ENCODE measurements at places on chromosomes 7 and 10.

- no peak for DNase-seq
Measured at GRCh38 chr7:50461695-50462094, 11.5 kb upstream of the FIGNL1 start.

GRCh38 chr7:21946222-21946709, 567 bp upstream of the CDCA7L start:
- DNase-seq: no peak

GRCh38 chr7:2051707-2052656, 180.8 kb downstream of the MAD1L1 start:
- DNase-seq: no peak

GRCh38 chr7:134997214-134997885, 11.0 kb downstream of the AGBL3 start:
- no peak for DNase-seq

- no peak for DNase-seq
Measured at GRCh38 chr10:110851020-110851612, 20.6 kb upstream of the PDCD4 start.

- DNase-seq: no peak
Measured at GRCh38 chr7:95993380-95993779, 221.0 kb downstream of the DYNC1I1 start.

DNA sequence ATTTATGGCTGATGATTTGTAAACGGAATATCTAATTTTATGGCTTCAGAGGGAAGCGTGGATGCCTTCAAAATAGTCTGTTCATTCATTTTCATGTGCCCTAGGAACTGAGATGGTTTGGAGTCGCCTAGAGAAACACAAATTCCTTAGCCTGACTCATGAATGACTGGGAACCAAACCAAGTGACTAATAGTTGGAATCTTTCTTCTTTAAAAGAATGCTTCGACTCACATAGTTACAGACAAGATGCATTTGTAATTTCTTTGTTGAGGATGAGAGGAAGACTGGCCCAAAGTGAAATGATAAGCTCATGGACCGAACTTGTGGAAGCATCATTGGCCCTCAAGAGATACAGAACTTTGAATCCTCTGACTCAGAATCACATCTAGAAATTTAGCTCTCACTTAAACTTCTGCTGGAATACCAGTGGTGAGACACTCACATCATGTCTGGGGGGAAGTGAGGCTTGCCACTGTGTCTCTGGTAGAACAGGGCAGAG, 1107.2 kb downstream of the NRG3 start:
- DNase-seq: no peak

GRCh38 chr10:3848005-3848774, 63.2 kb upstream of the KLF6 start:
- DNase-seq: no peak

DNA sequence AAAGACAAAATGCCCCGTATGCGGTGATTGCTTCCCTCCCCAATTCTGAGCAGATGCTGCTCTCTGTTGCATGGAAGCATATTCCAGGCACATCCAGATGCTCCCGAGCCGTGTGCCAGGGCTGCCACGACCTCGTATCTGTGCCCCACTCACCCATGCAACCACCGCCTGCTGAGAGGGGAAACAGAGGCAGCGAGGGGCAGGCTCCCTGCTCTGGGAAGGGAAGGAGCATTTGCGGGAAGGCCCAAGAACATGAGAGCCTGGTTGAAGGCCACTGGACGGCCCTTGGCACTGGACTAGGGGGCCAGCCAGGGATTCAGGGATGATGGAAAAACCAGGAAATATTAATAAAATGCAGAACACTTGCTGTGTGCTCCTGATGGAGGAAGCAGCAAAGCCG, 89.4 kb downstream of the CTBP2 start:
- DNase-seq: no peak

DNA sequence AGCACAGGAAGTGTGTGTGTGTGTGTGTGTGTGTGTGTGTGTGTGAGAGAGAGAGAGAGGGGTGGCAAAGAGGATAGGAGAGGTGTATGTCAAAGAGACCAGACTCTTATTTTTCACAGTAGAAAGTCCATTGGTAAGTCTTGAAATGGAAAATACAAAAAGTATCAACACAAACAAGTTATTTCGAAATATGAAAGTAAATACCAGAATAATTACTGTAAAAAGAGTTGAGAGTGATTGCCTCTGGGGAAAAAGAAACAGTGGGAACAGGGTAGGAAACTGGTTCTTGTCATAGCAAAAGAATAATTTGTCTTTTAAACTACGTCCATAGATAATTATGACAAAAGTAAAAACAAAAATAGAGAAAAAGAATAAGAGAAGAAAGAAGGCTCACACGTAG, 29.0 kb upstream of the EIF5AL1 start:
- DNase-seq: no peak

DNA sequence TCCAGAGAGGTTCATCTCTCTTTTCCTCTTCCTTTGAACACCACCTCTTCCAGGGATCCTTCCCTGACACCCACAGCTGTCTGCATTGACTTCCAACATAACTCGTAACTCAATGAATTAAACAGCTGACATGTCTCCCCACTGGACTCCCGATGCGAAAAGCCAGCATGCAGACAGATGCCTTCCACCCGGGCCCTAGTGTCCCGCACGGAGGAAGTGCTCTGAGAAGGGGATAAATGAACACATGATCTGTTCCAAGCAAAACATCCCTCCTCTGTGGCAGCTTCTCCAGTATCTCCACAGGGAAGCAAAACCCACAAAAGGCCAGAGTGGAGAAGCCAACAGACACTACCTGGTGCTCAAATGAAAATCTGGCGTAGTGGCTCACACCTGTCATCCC, 28.3 kb downstream of the OGDHL start:
- no peak for DNase-seq

DNA sequence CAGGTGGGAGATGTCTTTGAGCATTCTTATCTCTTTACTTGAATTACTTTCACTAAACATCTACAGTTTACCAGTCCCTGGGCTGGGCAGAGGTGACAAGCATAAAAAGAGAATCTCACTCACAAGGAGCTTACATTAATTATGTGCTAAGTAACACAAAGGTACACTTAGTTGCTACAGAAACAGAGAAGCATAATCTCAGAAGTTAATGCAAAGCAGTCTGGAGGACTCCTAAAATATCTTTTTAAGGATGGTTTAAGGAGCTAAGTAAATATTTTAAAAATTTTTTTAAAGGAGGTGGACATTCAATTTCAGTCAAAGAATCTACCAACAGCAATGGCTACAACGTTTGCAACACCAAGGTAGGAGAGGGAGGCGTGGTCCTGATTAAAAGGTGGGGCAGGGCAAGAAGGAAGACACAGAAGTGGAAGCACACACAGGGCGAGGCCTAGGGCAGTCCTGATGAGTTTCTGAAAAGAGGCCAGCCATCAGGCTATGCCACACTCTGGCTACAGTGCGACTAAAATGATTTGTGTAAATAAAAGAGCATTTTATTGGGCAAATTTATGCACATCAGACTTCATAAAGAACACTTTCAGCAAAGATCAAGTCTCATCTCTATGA, 5.3 kb downstream of the LARP4B start:
- DNase-seq: no peak

DNA sequence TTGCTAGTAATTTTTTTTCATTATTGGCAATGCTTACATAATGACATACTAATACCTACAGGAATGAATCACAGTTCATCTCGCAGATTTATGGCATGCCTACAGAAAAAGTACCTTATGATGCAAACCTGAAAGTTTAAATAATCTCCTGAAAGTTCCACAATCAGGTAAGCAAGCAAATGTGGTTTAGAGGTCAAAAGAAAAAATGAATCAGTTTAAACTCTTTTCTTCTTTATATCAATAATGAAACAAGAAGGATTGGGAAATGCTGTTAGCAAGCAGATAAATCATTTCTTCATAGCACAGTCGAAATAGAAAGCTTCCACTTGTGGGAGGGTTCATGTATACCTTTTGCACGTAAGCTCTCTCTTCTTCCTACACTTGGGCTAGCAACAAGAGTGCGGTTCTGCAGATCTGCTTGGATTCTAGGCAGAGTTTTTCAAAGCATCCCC, 53.7 kb upstream of the MTPN start:
- DNase-seq: no peak

- DNase-seq: no peak
Measured at GRCh38 chr10:111076682-111077478, at the start of gene ADRA2A. Gene ADRA2A (plus strand): TSS chr10:111077029. CDS start chr10:111077997, 968 bp downstream.

- no peak for DNase-seq
Measured at GRCh38 chr7:35761871-35762677, 38.8 kb upstream of the SEPTIN7 start.

DNA sequence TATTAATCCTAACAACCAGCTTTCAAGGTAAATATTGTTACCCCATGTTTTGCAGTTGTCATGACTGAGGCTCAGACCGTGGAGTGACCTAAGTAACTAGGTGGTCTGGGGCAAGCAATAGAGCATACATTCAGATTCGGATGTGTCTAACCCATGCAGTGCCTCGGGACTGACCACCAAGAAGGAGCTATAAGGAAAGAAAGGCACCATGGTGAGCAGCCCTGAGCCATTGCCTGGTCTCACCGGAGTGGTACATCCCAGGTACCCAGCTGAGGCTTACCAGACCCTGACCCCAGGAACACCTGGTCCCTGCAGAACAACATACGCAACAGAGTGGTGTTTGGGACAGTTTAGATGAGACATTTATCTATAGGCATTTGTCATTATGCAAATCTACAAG, 175.5 kb upstream of the ZMIZ1 start:
- no peak for DNase-seq

DNA sequence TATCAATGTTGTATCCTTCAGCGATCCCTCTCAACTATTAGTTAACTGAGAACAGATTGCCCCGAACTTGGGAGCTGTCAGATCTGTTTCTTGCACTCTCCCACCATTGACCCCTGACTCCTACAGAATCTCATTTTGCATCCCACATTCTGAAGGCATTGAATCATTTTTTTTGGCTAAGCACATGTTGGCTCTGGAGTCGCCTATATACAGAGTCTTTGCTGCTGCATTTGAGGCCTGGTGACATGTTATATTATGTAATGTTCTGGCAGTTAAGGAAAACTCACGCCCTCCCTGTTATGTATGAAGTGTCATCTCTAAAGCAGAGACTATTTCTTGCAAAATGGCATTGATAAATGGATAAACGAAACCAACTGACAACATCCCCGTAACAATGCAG, 159.2 kb upstream of the ITGB1 start:
- no peak for DNase-seq

- DNase-seq: no peak
Measured at GRCh38 chr10:29584436-29584835, 50.3 kb downstream of the SVIL start.

DNA sequence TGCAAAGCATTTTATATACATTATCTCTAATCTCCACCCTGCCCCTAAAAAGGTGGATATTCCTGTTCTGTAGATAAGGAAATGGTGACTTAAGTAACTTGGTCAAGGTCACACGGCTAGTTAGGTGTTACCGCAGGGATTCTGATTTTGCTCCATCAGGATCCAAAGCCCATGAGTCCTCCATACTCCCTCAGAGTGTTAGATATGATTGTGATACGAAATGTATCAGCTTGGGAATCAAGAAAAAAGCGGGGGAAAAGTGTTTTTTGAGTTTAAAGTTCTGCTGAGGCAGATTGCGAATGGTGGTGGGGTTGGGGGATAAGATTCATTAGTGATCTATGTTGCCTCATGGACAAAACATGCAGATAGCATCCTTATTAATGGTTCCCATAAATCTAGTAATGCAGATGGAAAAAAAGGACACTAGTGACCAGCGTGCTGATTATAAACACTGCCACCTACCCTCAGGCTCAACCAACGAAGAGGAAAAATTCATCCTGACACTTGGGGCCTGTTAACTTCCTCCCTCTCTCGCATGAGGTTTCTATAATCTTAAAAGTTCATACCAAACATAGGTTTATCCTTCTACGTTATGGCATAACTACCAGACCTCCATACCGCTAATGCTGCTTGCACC, 2.3 kb downstream of the ICA1 start:
- DNase-seq: no peak

DNA sequence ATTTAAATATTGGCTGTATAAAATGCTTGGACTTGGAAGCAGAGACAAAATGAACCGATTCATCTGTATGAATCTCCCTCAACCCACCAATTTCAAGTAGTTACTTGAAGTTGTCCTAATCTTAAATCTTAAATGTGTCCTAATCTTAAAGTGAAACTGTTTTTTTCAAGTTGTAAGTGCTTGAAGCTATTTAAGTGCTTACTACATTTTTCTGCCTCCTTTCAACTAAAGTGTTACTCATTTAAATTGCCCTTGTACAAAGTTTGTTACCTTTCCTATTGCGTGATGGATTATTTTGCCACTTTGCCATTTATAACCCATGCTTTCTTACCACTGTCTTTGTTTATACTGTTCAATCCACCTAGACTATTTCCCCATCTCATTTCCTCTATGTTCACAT, 2.8 kb downstream of the BCAP29 start:
- DNase-seq: no peak

DNA sequence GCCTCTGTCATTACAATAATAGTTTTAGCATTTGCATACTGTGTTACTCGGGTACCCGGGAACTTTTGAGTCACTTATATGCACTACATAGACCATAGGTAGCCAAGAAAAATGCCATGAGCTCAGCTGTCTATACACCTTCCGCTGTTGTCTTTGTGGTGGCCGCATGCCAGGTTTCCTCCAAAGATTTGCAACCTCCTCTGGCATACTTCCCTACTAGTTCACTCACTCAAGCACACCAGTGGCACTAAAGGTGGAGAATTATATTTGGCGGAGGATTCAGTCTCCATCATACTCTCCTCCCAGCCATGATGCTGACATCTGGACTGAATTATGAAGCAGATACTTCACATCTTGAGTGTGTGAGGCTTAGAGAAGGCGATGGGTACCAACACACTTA, 35.6 kb upstream of the GRB10 start:
- no peak for DNase-seq

GRCh38 chr7:25007668-25008067, 27.7 kb upstream of the OSBPL3 start:
- DNase-seq: no peak

DNA sequence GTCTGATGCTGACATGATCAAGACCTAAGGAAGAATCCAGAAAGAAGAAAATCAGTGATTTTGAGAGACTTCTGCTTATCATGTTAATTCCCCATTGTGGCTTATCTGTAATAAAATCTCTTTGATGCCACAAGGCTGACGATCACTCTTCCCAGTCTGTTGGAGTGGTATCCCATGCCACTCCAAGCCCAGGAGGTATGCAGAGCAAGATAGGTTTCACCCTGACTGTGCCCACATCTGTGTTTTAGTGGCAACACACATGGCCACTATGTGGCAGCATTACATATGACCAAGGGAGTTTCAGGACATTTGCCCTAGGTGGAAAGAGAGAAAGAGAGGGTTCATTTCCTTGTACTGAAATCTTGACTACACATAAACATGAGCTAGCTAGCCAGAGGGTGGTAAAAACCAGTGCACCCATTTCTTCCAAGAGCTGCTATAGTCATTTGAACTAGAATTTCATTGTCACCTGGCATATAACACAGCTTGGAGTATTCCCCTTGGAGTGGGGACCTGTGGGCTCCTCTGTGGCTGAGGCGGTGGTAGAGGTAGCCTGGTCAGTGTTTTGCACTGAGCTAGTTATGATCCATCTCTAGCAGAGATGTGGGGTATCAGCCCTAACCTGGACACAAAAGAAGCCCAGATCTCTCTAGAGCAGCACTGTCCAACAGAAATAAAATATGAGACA, 20.8 kb downstream of the LAMB4 start:
- DNase-seq: no peak

- no peak for DNase-seq
Measured at GRCh38 chr7:97847791-97848190, 24.4 kb downstream of the ASNS start.

GRCh38 chr7:135664046-135664589, 1.8 kb downstream of the STMP1 start:
- no peak for DNase-seq
